HS-27A (cell line): ENCODE measurements at places on chromosomes 16 and 17.

- no peak for DNase-seq
These were observed 4.5 kb upstream of the HERPUD1 start for GRCh38 chr16:56927471-56927870.

DNA sequence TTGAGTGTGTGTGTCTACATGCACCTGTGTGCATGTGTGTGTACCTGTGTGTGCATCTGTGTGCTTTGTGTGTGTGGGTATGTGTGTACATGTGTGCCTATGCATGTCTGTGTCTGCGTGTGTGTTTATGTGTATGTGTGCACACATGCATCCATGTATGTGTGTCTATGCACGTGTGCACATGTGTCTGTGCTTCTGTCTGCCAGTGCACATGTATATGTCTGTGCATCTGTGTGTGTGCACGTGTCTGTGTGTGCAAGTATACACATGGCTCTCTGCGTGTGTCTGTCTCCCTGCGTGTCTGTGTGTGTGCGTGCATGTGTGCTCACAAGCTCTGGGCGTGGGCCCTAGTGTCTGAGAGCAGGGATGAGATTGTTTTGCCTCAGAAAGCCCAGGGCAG lies 85.3 kb upstream of the SEC14L1 start:
- DNase-seq = no peak

GRCh38 chr17:72989074-72989610 lies 103.3 kb downstream of the SLC39A11 start:
- DNase-seq = no peak

GRCh38 chr17:29251184-29251583 lies 4.5 kb downstream of the CRYBA1 start:
- no peak for DNase-seq

DNA sequence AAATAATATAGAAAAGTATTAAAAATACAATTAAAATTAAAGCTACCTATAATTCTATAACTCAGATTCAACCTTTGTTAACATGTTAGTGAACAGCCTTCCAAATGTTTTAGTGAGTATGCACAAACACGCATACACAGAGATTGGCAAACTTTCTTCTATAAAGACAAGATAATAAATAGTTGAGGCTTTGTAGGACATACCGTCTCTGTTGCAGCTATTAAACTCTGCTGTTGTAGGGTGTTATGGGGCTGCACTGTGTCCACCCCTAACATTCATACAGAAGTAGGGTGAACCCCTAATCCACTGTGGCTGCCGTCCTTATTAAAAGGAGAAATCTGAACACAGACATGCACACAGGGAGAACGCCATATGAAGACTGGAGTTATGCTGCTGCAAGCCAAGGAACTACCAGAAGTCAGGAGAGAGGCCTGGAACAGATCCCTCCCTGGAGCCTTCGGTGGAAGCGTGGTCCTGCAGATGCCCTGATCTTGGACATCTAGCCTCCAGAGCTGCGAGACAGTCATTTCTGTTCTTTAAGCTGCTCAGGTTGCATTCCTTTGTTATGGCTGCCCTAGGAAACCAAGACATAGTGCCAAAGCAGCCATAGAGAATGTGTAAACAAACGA lies 383.2 kb downstream of the GRIN2A start:
- DNase-seq = no peak

DNA sequence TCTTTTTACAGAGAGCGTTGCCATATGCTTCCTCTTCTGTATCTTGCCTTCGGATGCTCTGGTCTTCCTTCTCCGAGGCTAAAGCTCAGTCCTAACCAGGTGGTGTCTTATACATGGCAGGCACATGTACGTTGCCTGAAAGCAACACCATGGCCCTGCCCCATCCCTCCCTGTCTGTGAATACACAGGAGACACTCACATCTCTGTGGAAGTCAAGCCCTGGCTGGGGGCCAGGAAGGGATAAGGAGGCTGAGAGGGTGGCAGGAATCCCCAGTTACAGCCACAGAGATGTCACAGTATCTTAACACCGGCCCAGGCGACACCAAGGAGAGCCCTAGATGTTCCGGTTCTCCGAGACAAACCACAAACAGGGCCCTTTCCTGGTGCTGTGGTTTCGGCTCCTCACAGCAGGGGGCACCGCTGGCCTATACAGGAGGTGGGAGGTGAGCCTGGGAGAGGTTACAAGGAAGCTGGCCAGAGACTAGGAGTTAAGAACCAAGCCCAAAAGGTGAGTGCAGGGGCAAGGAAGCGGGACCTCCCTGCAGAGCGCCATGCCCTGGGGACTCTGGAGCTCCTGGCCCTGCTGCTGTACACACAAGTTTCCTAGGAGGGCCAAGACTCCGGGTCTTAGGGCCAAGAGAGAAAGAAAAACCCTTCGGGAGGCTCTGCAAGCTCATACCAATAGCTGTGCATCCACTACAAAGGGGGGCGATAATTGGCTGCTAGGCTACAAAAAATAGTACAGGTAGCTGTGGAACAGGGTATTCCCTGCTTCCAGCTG lies 41.7 kb downstream of the SRL start:
- DNase-seq = peak; percentile 23

- no peak for DNase-seq
These were observed 196.3 kb upstream of the CDH11 start for GRCh38 chr16:65318138-65318537.

GRCh38 chr17:77300016-77300686 lies 159.4 kb downstream of the SEC14L1 start:
- DNase-seq = no peak

GRCh38 chr17:80729761-80730160 lies 185.1 kb downstream of the RPTOR start:
- no peak for DNase-seq

DNA sequence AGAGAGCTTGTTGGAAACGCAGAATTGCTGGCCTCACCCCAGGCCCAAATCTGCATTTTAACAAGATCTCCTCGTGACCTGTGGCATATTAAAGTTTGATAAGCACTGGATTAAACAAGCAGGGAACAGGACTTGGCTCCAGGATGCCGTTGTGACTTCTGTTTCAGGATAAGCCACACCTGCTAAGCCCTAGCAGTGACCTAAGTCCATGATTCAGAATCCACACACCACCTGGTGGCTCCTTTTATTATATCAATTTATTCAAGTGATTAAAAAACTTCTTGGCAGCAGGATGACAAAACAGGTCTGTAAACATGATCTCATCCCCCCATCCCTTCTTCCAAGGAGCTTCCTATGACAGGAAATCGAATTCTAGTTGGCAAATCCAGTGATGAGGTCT lies 9.1 kb downstream of the NAGPA start:
- no peak for DNase-seq

- DNase-seq = no peak
These were observed 29.0 kb upstream of the ASIC2 start for GRCh38 chr17:33322063-33322462.

- no peak for DNase-seq
These were observed 29.0 kb upstream of the KPNB1 start for GRCh38 chr17:47620503-47621245.

DNA sequence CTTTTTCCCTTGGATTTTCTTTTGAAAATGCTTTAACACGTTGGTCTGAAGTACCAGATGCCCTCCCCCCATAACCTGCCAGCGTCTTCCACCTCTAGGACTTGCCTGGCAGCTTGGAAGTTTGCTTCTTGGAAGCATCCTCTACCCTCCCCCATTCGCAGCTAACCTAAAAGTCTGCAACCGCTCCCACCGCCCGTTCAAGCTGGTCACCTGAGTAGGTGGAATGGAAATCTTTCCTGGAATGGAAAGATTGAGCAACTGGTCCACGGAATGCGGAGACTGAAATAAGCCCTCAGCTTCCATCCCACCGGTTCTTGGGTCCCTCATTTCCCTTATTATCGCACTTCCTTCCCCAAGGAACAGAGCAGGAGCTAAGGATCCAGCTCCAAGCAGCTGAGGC lies 31.4 kb downstream of the HS3ST3B1 start:
- no peak for DNase-seq

GRCh38 chr17:30965686-30966085 lies 5.2 kb upstream of the RNF135 start:
- DNase-seq = no peak

- DNase-seq = no peak
These were observed 1.6 kb upstream of the MRC2 start for GRCh38 chr17:62625870-62626200.

DNA sequence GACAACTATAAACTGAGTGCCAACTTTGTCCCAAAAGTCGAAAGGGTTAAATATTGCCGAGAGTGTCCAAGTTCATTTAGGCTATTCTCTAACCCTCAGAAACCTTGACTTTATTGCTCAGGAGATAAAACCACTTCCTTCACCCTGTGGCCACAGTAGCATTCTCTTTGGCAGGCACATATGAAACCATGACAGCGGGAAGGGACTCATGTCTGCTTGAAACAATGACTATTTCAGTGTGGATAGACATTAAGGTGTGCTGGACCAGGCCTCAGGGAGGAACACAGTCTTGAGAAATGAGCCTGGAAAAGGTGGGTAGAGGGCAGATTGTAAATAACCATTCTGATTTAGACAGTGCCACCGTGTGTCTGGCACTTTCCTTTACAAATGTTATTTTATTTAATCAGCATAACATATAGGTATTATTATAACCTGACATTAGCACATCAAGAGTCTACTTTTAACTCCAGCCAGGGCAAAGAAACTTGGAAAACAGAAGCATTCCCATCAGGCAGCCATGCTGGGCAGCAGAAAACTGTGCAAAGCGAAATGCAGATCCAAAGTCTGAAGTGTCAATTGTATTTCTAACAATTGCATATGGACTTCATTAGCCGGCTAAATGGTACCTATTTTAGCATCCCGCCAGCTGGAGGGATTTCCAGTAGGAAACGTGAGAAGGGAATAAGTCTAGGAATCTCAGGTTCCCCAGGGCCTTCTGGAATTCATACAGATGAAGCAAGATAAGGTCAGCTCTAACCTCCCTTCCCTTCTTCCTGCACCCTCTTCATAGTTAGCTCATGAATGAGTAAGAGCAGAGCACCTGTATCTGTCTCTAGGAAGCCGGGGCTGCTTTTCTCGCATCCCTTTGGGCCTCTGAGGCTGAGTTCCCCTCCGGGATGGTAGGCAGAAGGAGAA lies 212.8 kb upstream of the ELAC2 start:
- no peak for DNase-seq

GRCh38 chr16:25716186-25716585 lies 24.4 kb downstream of the HS3ST4 start:
- no peak for DNase-seq

DNA sequence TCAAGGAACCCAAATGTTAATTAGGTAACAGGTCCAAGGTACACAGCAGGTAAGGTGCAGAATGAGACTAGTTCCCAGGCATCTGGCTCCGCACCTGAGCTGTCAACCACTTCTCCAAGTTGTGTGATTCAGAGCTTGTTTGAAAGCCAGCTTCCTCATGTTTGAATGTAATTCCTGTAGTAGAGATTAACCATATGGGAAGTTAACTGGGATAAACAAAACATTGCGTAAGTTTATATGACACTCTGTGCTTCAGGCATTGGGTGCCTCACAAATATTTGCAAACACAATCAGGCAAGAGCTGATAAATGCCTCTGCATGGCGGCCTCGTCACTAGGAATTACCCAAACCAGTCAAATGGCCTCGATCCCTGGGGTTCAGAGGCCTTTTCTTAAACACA lies 27.9 kb upstream of the CPHXL start:
- DNase-seq = no peak

DNA sequence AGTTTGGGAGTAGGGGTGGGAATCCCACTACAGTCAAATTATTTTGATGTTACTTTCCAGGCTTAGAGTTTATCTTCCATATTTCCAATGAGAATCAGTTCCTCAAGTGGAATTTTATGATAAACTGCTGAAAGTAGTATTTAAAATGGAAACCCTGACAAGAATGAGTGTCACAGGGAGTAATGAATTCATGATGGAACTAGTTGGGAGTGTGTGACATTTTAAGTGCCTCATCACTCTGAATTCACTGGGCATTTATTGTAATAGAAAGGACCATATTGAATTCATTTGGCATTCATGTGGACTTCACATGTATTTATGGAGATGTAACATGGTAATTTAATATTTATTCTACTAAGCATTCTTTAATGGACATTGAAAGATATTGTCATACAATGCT lies 320.9 kb downstream of the CDH13 start:
- no peak for DNase-seq

- DNase-seq = no peak
These were observed at the start of gene AKTIP for GRCh38 chr16:53502331-53503269. TSS of gene AKTIP (minus strand) at chr16:53503209. CDS start at chr16:53500259, 2,950 bp downstream.

DNA sequence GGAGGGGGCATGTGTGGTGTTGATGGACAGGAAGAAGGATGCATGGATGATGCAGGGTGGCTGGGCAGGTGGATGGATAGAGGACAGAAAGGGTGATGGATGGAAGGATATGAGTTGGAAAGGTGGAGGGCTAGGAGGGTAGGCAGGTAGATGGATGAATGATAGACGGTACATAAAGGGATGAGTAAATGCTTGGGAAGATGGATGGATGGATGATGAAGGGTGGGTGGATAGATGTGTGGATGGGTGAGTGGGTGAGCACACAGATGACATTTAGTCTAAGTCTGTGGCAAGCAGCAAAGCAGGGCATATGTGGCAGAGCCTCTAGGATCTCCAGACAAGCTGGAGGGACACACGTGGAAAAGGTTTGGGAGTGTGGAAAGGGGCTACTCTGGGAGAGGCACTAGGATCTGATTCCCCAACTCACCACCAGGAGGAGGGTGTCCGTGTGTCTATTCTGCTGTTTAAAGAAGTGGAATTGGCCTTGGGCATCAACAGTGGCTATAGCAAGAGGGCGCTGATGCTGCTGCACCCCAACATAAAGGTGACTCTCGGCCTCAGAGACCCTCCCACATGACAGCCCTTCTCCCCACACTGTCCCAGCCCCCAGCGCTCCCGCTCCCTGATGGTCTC lies 8.2 kb downstream of the PLD2 start:
- DNase-seq = no peak
